ENCODE measurements at places on chromosomes 13 and 19. TPM values are rescaled to one million over a fixed set of nuclear protein-coding genes. Genes with fewer than 3 reads are reported as not detected.

DNA sequence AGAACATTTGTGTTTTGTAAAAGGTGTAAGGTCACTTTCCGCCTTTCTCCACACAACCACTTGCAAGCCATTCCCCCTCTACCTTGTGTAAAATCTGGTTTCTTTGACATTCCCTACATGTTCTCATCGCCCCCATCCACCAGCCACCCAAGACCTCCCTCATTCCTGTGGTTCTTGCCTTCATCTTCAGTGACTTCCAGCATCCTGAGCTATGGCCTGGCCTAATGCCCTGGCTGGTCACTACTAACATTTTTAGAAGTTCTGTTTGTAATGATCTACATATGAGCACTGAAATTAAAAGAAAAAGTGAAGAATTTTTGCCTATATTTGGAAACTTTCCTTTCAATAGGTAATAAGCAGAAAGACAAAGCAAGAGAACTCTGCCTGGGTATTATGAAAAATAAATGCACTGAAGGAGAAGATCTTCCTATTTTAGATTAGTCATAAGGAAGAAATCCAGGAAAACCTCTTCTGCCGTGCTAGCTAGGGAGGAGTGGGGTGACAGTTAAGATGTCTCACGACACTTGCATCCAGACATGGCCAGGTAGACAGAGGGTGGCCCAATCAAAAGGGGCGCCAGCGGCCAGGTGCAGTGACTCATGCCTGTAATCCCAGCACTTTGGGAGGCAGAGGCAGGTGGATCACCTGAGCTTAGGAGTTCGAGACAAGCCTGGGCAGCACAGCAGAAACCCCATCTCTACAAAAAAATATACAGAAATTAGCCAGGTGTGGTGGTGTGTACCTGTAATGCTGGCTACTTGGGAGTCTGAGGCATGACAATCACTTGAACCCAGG is 28.1 kb upstream of the MPHOSPH8 start:
- H3K36me3 ChIP-seq = peaks cover 25% of the 10 kb centered on the region
- H3K27me3 ChIP-seq = no peaks in the 10 kb centered on the region
- H3K4me1 ChIP-seq = no peaks in the 10 kb centered on the region
- no peak overlapping the region for H3K4me3 ChIP-seq
- H3K27ac ChIP-seq = no peak overlapping the region

DNA sequence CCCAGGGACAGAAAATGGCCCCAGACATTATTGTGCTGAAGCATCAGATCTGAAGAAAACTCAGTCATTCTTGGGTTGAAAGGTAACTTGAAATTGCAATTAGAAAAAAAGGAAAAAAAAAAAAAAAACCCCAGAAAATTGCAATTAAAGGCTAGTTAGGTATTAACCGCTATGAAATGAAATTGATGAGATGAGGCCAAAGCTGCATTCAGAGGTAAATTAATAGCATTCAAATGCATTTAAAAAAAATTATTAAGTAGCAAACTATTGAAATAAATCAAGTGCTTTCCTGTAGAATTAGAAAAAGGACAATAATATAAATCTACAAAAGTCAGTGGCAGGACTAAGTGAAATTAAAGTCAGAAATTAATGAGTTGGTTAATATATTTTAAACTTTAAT is 6.4 kb downstream of the PGLS start:
- H3K27ac ChIP-seq = no peak overlapping the region
- no peaks in the 10 kb centered on the region for H3K4me1 ChIP-seq
- DNase-seq = no peak
- no peaks in the 10 kb centered on the region for H3K27me3 ChIP-seq
- H3K36me3 ChIP-seq = peaks cover 30% of the 10 kb centered on the region
- H3K4me3 ChIP-seq = no peak overlapping the region

- H3K36me3 ChIP-seq = peaks cover 11% of the 10 kb centered on the region
- DNase-seq = peak; percentile 38
- no peaks in the 10 kb centered on the region for H3K27me3 ChIP-seq
- no peak overlapping the region for H3K4me3 ChIP-seq
Measured at GRCh38 chr13:48828962-48829411, 146.7 kb upstream of the FNDC3A start.

DNA sequence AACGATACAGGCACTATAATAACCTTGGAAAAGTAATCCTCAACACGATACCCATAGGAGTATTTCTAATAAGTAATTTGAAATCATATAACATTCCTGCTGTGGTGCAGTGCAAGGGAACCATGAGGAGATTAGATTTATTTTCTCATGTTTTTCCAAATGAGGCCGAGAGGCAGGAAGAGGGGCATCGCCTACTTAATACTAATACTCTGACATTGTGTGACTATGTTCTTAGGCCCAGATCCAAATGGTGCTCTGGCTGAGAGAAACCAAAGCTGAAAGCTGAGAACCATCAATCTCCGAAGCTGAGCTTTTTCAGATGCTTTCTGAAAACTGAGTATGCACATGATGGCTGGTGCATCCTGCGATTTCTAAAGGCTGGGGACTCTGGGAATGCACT is 248.0 kb upstream of the MAB21L1 start:
- H3K27ac ChIP-seq = no peak overlapping the region
- H3K4me3 ChIP-seq = no peak overlapping the region
- no peaks in the 10 kb centered on the region for H3K4me1 ChIP-seq
- H3K36me3 ChIP-seq = no peaks in the 10 kb centered on the region
- no peak for DNase-seq
- no peaks in the 10 kb centered on the region for H3K27me3 ChIP-seq

GRCh38 chr13:32824675-32825074 is 191.5 kb upstream of the KL start:
- H3K27ac ChIP-seq = no peak overlapping the region
- no peaks in the 10 kb centered on the region for H3K36me3 ChIP-seq
- peak; percentile 75 for DNase-seq
- no peak overlapping the region for H3K4me3 ChIP-seq
- H3K4me1 ChIP-seq = peaks cover 4% of the 10 kb centered on the region

GRCh38 chr19:45376045-45376724 is 5.8 kb upstream of the ERCC2 start:
- H3K4me3 ChIP-seq = peak overlapping the region; percentile 50
- peak; percentile 77 for DNase-seq
- no peaks in the 10 kb centered on the region for H3K4me1 ChIP-seq
- H3K27ac ChIP-seq = peak overlapping the region; percentile 29
- no peaks in the 10 kb centered on the region for H3K27me3 ChIP-seq

- H3K4me1 ChIP-seq = no peaks in the 10 kb centered on the region
- H3K36me3 ChIP-seq = no peaks in the 10 kb centered on the region
- no peak overlapping the region for H3K27ac ChIP-seq
- DNase-seq = no peak
- H3K4me3 ChIP-seq = no peak overlapping the region
Measured at GRCh38 chr13:106177146-106177545, 358.3 kb downstream of the EFNB2 start.

DNA sequence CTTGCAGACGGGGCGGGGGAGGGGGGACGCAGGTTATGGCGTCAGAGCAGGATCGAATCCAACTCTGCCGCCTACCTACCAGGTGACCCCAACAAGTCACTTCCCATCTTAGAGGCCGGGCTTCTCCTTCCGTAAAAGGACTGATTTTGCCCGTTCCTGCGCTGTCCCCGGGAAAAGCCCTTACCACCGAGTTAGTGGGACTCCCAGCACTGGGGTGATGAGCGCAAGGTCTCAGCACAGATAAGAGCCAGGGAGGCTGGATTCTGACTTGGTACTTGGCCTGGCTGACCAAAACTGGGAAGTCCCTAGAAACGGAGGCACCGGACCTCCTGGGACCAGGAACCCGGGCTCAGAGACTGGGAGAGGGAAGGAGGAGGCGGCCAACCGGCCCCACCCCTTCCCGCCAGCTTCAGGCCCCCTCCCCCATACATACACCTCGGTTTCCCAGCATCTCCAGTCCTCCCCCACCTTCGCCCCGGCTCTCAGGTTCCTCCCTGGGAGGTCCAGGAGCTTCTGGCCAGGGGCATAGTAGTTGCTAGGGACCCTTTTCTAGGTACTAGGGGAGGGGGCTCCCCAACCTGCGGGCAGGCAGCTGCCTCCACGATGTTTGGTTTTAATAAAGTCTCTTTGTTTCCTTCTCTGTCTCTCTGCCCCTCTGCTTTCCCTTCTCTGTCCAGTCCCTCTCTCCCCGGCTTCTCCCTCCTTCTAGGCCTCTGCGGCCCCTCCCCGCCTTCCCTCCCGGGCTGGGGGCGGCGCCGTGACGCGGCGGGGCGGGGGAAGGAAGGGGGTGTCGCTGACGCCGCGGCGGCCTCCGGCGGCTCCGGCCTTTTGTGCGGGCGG is at the start of gene GRAMD1A:
Gene GRAMD1A, plus strand, starts transcription at position 826 of the 840 bp plus-strand sequence. CDS start 156 bp downstream, outside the sequence.
- peak within 1 kb of the TSS; percentile 40 for H3K27ac ChIP-seq
- H3K36me3 ChIP-seq = peaks cover 26% of the 10 kb centered on the region
- peak; percentile 86 for DNase-seq
- no peaks in the 10 kb centered on the region for H3K27me3 ChIP-seq
- H3K4me3 ChIP-seq = peak within 1 kb of the TSS; percentile 100
- H3K4me1 ChIP-seq = peaks cover 3% of the 10 kb centered on the region

DNA sequence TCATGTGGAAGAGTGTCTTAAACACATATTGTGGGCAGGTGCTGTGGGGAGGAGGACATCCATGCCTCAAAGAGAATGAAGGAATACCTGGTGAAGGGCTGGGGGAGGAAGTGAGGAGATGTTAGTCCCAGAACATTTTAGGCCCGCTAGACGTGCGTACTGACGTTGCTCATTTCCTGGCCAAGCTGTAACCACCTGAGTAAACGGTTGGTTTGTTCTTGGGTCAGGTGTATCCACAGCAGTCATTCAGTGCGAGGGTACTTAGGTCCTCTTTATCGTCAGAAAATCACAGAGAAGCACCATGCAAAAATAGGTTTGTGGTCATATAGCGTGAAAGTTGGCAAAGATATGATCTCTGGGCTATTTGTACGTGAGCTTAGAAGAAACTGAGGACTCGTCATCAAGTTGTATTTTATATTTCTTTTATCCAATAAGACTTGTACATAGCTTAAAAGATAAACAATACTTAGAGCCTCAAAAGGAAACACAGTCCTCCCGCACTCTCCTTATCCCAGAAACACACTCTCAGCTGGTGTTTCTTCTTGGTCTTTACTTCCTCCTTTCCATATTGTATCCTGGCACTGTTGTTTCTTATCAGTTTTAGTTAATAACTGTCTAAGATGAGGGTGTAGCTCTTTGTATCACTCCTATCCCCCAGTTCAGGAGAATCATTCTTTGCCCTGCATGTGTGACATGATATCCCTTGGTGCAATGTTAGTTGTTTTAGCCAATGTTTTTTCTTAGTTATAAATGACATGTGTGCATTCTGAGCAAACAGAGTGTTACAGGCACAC is 52.0 kb downstream of the ARHGEF7 start:
- peaks cover 4% of the 10 kb centered on the region for H3K4me1 ChIP-seq
- peaks cover 13% of the 10 kb centered on the region for H3K36me3 ChIP-seq
- no peak overlapping the region for H3K4me3 ChIP-seq
- no peak for DNase-seq
- no peaks in the 10 kb centered on the region for H3K27me3 ChIP-seq

DNA sequence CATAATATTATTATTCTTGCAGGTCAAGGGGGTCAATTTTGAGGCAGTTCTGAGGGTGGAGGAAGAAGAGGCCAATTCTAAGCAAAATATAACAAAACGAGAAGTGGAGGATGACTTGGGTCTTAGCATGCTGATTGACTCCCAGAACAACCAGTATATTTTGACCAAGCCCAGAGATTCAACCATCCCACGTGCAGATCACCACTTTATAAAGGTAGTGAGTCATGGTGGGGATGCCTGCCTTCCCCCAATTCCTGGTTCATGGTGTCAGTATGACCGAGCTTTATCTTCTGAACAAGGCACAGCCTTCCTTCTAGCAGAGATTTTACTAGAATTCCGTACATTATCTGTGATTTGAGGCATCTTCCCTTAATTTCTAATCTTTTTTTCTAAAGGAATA is 9.4 kb upstream of the DCUN1D2 start:
- no peaks in the 10 kb centered on the region for H3K4me1 ChIP-seq
- H3K4me3 ChIP-seq = no peak overlapping the region
- DNase-seq = no peak
- peaks cover 80% of the 10 kb centered on the region for H3K36me3 ChIP-seq
- H3K27ac ChIP-seq = no peak overlapping the region
- H3K27me3 ChIP-seq = no peaks in the 10 kb centered on the region

DNA sequence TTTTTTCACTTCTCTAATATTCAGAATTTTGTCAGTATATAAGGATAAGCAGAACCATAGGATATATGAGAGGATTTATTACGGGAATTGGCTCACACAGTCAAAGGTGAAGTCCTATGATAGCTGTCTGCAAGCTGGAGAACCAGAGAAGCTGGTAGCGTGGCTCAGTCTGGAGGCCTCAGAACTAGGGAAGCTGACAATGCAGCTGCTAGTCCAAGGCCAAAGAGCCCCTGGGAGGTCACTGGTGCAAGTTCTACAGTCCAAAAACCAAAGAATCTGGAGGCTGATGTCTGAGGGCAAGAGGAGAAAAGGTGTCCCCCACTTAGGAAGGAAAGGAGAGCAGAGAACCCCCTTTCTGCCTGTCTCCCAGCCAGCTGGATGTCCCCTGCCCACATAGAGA is 114.4 kb downstream of the RNF17 start:
- H3K27ac ChIP-seq = no peak overlapping the region
- no peaks in the 10 kb centered on the region for H3K27me3 ChIP-seq
- no peaks in the 10 kb centered on the region for H3K4me1 ChIP-seq
- no peak overlapping the region for H3K4me3 ChIP-seq
- H3K36me3 ChIP-seq = no peaks in the 10 kb centered on the region

The CD33 gene
- 0.09 TPM for total RNA-seq

The NKPD1 gene
- 0.17 TPM for total RNA-seq

The ONECUT3 gene
- total RNA-seq = 0.07 TPM

The CPAMD8 gene
- total RNA-seq = 12.6 TPM

The EBI3 gene
- 1.2 TPM for total RNA-seq

Measured in H9 (cell line).